ENCODE measurements at places on chromosomes 7 and 10. TPM values are rescaled to one million over a fixed set of nuclear protein-coding genes. Genes with fewer than 3 reads are reported as not detected.

Gene GFRA1
- 347 TPM for total RNA-seq

Gene NPC1L1
- total RNA-seq: not detected

Gene KCNIP2
- total RNA-seq: 30.0 TPM

Gene WASHC2A
- total RNA-seq: 58.5 TPM

Gene PWWP2B
- total RNA-seq: 49.4 TPM

Gene XRCC2
- total RNA-seq: 3.0 TPM

Gene ELFN1
- total RNA-seq: 40.0 TPM

Gene SLC26A5
- total RNA-seq: not detected

Gene SPAM1
- not detected for total RNA-seq

Gene GPR26
- total RNA-seq: 0.10 TPM

Gene ALOX5
- 8.4 TPM for total RNA-seq

Gene GIMAP4
- total RNA-seq: not detected

Gene PLAU
- total RNA-seq: 0.59 TPM

Gene AKR1C3
- 0.49 TPM for total RNA-seq

Gene NPY4R
- not detected for total RNA-seq

Gene DDC
- 3.8 TPM for total RNA-seq

Gene PTF1A
- not detected for total RNA-seq

Gene SPDYE1
- total RNA-seq: not detected

Gene SPDYE16
- total RNA-seq: 0.20 TPM

Gene FOXP2
- total RNA-seq: 72.1 TPM

Gene ZNF467
- total RNA-seq: 1.4 TPM

Gene ENTPD1
- total RNA-seq: not detected

Gene RHOBTB1
- total RNA-seq: 14.4 TPM

Gene IQCE
- total RNA-seq: 12.0 TPM

Gene SLC39A12
- not detected for total RNA-seq

Gene BTBD16
- total RNA-seq: 0.98 TPM

Gene FEZF1
- total RNA-seq: 12.7 TPM

Gene SORCS3
- total RNA-seq: 2.0 TPM

Gene NUPR2
- not detected for total RNA-seq

Gene PRPS1L1
- not detected for total RNA-seq

All from glutamatergic neuron (in vitro differentiated cells).